ENCODE measurements at places on chromosomes 5 and 9.

DNA sequence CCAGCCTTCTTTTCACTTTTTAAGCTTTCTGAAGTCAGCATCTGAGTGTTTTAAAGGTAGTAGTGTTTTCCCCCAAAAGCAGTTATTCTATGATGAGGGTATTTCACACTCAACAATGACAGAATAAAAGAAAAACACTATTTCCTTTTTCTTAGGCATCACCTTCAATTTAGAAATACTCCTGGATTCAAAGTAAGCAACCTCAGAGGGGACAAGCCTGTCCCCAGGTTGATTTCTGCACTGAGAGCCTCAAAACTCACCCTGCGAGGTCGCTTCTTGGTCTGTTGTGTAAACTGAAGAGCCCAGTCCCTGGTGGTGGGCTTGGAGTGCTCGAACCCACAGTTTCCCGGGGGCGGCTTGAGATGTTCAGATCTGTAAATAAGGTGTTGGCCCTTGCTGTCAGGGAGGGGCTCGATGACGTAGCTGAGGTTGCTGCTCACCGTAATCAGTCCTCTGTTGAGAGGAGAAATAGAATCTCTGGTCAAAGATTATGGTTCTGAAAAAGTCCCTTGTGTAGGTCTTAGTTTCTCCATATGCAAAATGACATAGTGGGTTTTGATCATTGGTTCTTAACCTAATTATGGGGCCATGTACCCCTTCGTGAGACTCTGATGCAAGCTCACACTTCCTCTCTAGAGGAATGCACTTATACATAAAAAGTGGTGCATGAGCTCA, 55.9 kb downstream of the ADAM19 start:
- no peak for DNase-seq

GRCh38 chr5:137142764-137143605, 356.1 kb downstream of the SPOCK1 start:
- DNase-seq: peak; percentile 82

DNA sequence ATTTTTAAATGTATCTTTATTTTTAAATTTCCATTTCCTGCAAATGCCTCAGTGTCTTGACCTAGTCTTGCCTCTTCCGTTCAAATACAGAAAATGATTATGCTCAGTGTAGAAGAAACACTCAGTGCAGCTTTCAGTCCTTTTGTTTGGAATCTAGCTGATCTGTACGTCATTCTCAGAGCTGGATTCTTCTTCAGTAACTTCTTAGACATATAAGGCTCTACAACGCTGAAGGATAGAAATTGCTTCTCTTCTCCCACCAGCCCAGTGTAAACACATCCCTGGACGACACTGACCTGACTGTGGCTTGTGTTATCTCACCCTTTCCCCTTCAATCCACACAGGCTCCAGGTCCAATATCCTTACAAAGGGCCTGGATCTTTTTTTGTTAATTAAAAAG, 3.2 kb upstream of the ALDH1B1 start:
- DNase-seq: no peak

- DNase-seq: peak; percentile 5
Observed at GRCh38 chr5:53882676-53883031, 322.2 kb downstream of the NDUFS4 start.

DNA sequence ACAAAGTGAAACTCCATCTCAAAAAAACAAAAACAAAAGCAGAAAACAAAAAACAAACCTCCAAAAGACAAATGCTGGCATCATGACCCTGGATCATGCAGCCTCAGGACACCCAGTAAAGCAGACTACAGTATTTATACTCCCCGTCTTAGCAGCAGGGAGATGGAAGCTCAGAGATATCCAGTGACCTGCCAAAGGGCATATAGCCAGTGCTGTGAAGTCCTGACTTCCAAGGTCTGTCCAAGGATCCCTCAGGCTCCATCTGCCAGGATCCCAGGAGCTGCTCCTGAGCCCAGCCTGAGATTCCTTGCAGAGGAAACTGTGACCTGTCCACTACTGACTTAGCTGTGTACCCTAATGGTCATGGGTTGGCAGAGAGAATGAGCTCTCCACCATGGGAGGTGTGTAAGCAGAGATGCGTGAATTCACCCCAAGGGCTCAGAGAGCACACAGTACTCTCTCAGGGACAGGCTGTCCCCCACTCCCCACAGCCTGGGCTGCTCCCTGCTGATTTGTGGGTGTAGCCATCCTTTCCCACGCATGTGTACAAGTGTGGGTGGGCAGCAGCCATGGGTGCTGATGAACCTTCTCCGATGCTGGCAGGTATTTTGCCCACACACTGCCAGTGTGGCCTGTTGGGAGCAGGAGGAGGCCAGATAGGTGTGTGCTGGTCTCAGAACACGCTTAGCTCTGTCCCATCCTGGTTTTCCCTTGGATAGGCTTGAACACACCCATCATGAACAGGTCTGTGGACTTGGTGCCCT, 2.1 kb upstream of the WNK2 start:
- DNase-seq: no peak

- DNase-seq: no peak
Observed at GRCh38 chr5:134059758-134060495, 54.6 kb upstream of the TCF7 start.

GRCh38 chr9:137269231-137269772, 8.2 kb upstream of the TOR4A start:
- no peak for DNase-seq

- DNase-seq: no peak
Observed at GRCh38 chr9:36093384-36093783, 43.1 kb upstream of the GLIPR2 start.

Measured in non-pigmented ciliary epithelial cell (primary cell).